ENCODE measurements at places on chromosomes 16 and 17. TPM values are rescaled to one million over a fixed set of nuclear protein-coding genes. Genes with fewer than 3 reads are reported as not detected.

The TMEM92 gene
- total RNA-seq, result not detected

GRCh38 chr17:21252796-21253645, at the start of gene NATD1:
TSS of gene NATD1 (minus strand) at chr17:21253410. CDS start at chr17:21253264, 146 bp downstream.
- DNase-seq, result peak; percentile 94

GRCh38 chr17:76232342-76232741, 8.0 kb downstream of the RNF157 start:
- no peak for DNase-seq

DNA sequence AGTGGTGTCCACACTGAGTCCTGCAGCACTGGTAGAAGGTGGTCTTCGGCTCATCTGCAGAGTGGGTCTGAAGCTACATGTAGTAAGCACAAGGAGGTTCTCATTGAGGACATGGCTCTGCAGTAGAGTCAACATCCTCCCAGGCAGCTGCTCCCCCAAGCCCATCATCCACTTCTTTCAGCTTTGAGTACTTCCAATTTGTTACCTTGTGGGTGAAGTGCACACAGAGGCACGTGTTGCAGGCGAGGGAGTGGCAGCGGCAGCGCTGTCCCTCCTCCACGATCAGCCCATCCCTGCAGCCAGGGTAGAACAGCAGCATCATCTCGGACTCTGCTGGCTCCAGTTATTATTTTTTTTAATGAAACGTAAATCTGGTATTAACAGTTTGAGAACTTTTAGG, 1.8 kb upstream of the SSTR2 start:
- DNase-seq, result no peak

DNA sequence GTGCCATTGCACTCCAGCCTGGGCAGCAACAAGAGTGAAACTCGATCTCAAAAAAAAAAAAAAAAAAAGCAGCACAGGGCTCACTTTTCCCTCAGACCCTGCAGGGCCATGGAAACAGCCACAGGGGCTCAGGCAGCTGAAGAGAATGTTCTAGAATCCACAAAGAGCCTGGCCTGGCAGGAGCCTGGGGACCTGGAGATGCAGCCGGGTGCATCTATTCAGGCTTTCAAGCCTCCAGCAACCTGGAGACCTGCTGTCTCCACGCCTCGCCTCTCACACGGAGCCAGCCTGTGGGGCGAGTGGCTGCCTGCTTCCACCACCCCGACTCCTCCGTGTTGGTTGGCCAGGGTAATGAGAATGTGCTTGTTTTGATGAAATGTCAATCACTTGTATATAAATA, 44.0 kb upstream of the MEAK7 start:
- DNase-seq, result no peak

GRCh38 chr17:56681561-56682266, 88.2 kb downstream of the NOG start:
- no peak for DNase-seq

DNA sequence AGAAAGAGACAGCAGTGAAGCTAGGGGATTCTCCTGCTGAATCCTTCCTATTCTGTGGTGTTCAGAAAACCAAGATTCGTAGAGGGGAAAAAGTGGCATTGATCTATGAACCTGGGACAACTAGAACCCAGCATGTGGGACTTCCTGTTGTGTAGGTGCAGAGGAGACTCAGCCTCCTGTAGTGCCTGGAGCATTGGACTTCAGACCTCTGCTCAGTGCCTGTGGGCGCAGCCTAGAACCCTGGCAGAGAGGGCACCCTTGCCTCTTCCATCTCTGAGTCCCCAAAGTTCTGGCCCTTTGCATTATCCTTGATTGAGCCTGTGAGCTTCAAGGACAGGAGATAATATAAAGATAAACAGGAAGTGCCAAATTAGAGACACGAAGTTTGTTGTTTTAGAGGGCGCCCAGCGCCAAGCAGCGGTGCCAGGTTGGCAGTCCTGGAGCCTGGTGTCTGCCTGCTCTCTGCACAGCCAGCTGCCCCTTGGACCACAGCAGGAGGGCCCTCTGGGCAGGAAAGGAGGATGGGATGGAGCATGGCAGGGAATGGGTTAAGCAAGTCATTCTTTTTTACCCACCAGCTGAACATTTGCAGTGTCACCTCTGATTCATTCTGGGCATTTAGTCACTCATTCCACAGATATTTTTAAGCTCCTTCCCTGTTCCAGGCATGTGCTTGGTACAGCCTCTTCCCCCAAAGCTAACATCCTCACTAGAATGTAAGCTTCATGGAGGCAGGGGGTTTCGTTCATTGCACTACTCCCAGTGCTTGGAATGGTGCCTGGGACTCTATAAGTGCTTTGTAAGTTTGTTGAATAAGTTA, 11.9 kb upstream of the SP6 start:
- no peak for DNase-seq

DNA sequence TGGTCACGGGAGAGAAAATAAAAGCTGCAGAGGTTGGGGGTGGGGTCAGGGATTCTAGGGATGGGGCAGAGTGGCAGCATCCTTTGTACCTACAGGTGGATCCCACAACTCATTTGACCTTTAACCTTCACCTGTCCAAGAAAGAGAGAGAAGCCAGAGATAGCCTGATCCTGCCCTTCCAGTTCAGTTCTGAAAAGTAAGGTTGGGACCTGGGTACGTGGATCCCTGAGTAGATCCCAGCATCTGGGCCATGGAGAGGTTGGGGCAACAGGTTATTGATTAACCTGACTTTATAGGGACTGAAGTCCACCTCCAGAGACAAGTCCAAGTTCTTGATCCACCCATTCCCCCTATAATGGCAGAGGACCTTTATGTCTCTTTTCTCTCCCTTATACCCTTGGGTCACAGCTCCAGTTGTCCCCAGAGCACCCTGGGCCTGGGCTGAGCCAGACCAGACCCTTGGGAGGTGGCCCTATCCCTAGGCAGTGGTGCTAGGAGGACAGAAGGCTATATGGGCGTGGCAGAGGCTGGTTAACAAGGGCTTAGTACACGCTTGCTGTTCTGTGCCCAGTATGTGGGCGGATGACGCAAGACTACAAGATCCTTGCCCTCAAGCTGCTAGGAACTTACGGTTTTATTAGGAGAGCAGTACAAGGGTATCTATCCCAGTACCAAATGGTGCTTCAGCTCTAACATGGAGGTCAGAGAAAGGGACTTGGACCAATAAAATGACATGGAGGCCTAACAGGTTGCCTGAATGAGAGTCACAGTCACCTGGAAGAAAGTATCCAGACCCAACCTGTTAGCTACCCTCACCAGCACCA, 3.3 kb downstream of the CLDN7 start:
- DNase-seq, result no peak

DNA sequence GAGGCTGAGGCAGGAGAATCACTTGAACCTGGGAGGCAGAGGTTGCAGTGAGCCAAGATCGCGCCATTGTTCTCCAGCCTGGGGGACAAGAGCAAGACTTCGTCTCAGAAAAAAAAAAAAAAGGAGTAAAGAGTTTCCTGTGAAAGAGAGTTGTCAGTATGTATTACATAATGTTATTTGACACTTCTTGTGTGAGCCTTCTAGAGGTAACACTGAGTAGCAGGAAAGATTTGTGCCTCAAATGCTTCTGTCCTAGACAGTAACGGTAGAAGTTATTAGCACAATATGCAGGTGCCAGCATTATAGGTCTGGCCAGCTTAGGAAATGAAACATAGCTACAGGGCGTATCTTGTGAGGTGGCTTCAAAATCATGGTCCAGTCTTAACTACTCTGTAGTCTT, 6.2 kb downstream of the RPS6KB1 start:
- DNase-seq, result peak; percentile 19

The KRTAP3-3 gene
- total RNA-seq, result not detected

- no peak for DNase-seq
Measured at GRCh38 chr16:50360033-50360778, 8.6 kb downstream of the BRD7 start.

The HOXB1 gene
- not detected for total RNA-seq

The LGALS9B gene
- not detected for total RNA-seq

- peak; percentile 21 for DNase-seq
Measured at GRCh38 chr16:66662445-66663194, 33.9 kb downstream of the CMTM4 start.

DNA sequence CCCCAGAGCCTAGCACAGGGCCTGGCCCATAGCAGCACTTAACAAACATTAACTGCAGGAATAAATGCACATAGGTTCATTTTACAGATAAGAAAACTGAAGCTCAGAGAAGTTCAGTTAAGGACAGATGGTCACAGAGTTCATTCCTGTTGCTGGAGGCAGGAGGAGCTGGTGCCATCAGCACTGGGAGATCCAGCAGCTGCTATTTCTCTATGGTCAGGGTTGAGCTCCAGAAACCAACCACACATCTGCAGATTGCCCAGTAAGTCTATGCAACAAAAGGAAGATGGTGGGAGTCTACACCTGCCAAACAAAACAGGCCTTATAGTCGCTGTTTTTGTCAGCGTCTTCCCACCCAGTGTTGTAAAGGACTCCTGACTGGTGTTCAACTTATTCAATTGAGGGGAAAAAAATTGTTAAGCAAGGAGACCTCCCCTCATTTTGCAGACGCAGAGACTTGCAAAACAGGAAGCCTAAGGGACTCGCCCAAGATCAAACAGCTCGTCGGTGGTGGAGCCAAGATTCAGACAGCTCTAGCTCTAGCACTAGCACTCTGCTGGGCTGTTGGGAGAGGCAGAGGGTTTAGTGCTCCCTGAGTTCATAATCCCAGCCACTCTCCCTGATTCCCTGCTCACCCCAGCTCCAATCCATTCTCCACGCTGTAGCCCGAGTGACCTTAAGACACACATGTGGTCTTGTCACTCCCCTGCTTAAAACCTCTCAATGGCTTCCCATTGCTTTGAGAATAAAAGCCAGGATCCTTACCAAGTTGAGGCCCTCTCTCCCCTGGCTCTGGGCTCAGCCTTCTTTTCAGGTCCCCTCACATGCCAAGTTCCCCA, 9.0 kb downstream of the NOG start:
- no peak for DNase-seq

The CDH1 gene
- 2.0 TPM for total RNA-seq

DNA sequence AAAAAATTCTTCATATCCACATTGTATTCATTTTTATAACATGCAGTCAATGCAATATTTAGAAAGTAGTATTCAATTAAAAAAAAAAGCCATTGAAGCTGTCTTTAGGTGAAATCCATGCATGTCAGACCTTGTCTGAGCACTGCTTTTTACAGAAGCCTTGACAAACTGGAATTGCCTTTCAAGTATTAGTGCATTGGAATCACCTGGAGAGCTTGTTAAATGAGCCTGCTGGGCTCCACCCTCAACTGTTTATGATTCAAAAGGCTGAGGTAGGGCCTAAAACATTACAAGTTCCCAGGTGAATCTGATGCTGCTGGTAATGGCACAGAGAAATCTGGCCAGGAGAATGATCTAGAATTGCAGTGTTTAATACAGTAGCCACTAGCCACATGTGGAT, 85.8 kb downstream of the HIC1 start:
- no peak for DNase-seq

DNA sequence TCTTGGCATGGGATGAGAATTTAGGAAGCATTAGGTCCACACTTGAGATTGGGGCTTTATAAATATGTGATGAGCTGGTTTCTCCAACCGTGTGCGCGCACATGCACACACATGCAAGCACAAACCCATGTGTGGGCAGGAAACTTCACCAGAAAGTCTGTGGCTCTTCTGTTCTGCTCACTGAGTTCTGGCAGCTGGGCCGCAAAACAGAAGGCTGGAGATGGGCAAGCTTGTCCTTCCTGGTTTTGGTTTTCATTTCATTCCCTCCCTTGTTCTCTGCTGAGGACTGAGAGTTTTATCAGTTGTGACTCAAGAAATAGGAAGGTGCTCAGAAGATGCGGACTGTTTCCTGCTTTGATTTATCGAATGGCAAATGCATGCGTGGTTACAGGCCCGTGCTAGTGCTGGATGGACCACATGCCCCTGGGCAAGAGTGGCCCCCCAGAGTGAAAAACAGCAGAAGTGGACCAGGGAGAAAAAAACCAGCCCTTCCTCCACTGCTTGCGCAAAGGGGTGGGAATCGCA, 14.1 kb downstream of the MAP3K14 start:
- no peak for DNase-seq

DNA sequence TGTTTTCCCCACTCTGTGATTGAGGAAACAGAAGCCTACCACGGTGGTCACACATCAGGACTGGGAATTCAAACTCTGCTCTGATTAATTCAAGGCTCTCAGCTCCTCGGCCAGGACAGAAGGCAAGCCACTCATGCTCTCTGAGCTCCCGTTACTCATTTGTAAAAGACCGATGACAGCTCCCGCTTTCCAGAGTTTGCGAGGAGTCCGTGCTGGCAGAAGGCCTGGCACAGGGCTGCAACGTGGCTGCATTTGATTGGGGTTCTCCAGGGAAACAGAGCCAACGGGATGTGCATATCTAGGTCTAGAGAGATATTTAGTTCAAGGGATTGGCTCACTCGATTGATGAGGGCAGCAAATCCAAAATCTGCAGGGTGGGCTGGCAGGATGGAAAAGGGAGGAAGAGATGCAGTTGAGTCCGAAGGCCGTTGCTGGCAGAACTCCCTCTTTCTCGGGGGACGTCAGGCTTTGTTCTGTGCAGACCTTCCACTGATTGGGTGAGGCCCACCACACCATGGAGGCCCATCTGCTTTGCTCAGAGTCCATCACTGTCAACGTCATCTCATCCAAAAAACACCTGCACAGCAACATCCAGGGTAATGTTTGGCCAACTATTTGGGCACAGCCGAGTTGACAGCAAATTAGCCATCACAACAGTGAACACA, 215.5 kb upstream of the RPL38 start:
- DNase-seq, result no peak

The FAM20A gene
- total RNA-seq, result 2.8 TPM

The HOXB13 gene
- not detected for total RNA-seq

DNA sequence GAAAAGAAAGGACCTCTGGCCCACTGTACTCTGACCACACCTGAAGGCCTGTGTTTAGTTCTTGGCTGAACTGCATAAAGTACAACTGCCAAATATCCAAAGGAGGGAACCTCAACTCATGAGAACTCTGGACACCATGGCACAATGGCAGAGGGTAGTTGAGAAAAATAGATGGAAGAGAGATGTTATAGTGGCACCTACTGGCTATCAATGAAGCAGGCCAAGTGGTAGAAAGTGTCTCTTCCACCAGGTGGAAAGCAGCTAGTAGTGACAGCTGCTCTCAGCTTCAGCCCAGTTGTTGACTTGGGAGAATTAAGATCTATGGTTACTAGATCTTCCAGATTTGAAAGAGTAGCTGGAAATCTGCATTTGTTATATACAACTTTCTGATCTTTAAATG, 3.2 kb downstream of the MED31 start:
- DNase-seq, result no peak

GRCh38 chr17:63880706-63881105, 1.0 kb downstream of the GH2 start:
- no peak for DNase-seq

The ST6GALNAC2 gene
- total RNA-seq, result 0.54 TPM
